Adrenal gland (tissue), 19 donors: ENCODE measurements at places on chromosomes 3 and 15. TPM values are rescaled to one million over a fixed set of nuclear protein-coding genes. Genes with fewer than 3 reads are reported as not detected.
A peak's percentile ranks its signal among the peaks of the same experiment; 100 is the strongest.

GRCh38 chr3:135627057-135627456 is 338.5 kb upstream of the PPP2R3A start:
- no peak for DNase-seq
- no peak overlapping the region for H3K4me3 ChIP-seq
- no peaks in the 10 kb centered on the region for H3K36me3 ChIP-seq
- H3K27me3 ChIP-seq: no peaks in the 10 kb centered on the region
- no peaks in the 10 kb centered on the region for H3K4me1 ChIP-seq

- DNase-seq: no peak
- no peaks in the 10 kb centered on the region for H3K36me3 ChIP-seq
- no peaks in the 10 kb centered on the region for H3K4me1 ChIP-seq
Observed at GRCh38 chr3:55893045-55893664, 406.0 kb upstream of the WNT5A start.

TJP1 gene
- 50.6 TPM for total RNA-seq

DNA sequence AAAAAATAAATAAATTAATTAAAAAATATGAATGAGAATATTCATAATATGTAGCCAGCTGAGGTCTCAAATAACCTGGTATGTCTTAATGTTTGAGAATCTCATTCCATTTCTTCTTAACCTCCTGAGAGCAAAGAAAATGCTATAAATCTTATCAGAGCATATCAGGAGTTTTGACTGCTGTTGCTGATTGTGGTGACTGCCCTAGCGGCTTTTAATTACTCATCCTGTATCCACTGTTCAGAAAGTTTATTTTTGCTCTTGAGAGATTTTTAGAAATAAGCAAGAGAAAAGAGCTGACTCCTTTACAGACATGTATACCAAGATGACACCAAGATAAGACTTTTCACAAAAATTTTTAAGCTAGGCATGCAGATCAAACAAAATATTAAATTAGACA is 454.8 kb upstream of the CBLB start:
- H3K36me3 ChIP-seq: no peaks in the 10 kb centered on the region
- no peaks in the 10 kb centered on the region for H3K4me1 ChIP-seq
- no peak overlapping the region for H3K4me3 ChIP-seq
- H3K27ac ChIP-seq: no peak overlapping the region
- H3K27me3 ChIP-seq: no peaks in the 10 kb centered on the region
- DNase-seq: no peak

GRCh38 chr15:84981711-84982300 is at the start of gene PDE8A:
TSS of gene PDE8A (plus strand) at chr15:84981856. CDS start at chr15:84982163, 307 bp downstream.
- peaks cover 55% of the 10 kb centered on the region for H3K4me1 ChIP-seq
- peak within 1 kb of the TSS; percentile 94 for H3K4me3 ChIP-seq
- no peaks in the 10 kb centered on the region for H3K27me3 ChIP-seq
- H3K36me3 ChIP-seq: no peaks in the 10 kb centered on the region
- DNase-seq: peak; percentile 47
